Thoracic aorta (tissue), 2 donors: ENCODE measurements at places on chromosomes 6 and 20. TPM values are rescaled to one million over a fixed set of nuclear protein-coding genes. Genes with fewer than 3 reads are reported as not detected.

The DEFB118 gene
- total RNA-seq, result not detected

The KIF13A gene
- total RNA-seq, result 98.0 TPM

The HS3ST5 gene
- total RNA-seq, result not detected

The KIFC1 gene
- 0.85 TPM for total RNA-seq

The APOBEC2 gene
- not detected for total RNA-seq

The KHDC1L gene
- total RNA-seq, result not detected

The ASIP gene
- total RNA-seq, result not detected

The SLC22A7 gene
- not detected for total RNA-seq

The RNF217 gene
- 44.2 TPM for total RNA-seq

The OR2B6 gene
- not detected for total RNA-seq

The GPR6 gene
- not detected for total RNA-seq

The PNLDC1 gene
- total RNA-seq, result not detected

The BPIFB2 gene
- not detected for total RNA-seq

The HSPA12B gene
- total RNA-seq, result 6.5 TPM

The ZNF311 gene
- 0.35 TPM for total RNA-seq

The TRIM40 gene
- total RNA-seq, result not detected

The ANKRD66 gene
- total RNA-seq, result not detected

The OOEP gene
- total RNA-seq, result not detected

The STX7 gene
- 46.2 TPM for total RNA-seq

The RAD21L1 gene
- not detected for total RNA-seq

The SSTR4 gene
- total RNA-seq, result not detected

The CDH26 gene
- total RNA-seq, result 2.5 TPM

The TRIM31 gene
- 2.0 TPM for total RNA-seq

The SOBP gene
- 11.1 TPM for total RNA-seq

The C6orf132 gene
- 2.4 TPM for total RNA-seq

The PAX1 gene
- not detected for total RNA-seq
